ENCODE measurements at places on chromosomes 6 and 20.

- DNase-seq, result no peak
These were observed 259.2 kb downstream of the ADGB start for GRCh38 chr6:146857980-146858347.

DNA sequence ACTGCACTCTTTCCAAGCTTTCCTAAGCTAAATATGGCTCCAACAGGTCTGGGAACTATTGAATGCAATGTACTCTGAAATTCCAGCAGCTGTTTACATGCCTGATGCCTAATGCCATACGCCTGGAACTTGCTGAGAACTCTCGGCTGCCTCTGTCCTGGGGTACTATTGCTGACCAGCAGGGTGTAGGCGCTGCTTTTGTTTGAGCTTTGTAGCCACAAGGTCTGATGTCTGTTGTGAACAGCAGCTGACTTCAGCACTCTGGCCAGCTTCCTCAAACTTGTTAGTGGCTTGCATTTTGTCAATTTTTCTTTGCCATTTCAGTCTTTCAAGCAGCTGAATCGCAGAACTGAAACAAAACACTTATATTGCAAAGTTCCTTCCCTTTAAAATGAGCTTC is 26.7 kb downstream of the SAYSD1 start:
- DNase-seq, result no peak

- DNase-seq, result no peak
These were observed 140.3 kb downstream of the MBOAT1 start for GRCh38 chr6:20071998-20072397.

DNA sequence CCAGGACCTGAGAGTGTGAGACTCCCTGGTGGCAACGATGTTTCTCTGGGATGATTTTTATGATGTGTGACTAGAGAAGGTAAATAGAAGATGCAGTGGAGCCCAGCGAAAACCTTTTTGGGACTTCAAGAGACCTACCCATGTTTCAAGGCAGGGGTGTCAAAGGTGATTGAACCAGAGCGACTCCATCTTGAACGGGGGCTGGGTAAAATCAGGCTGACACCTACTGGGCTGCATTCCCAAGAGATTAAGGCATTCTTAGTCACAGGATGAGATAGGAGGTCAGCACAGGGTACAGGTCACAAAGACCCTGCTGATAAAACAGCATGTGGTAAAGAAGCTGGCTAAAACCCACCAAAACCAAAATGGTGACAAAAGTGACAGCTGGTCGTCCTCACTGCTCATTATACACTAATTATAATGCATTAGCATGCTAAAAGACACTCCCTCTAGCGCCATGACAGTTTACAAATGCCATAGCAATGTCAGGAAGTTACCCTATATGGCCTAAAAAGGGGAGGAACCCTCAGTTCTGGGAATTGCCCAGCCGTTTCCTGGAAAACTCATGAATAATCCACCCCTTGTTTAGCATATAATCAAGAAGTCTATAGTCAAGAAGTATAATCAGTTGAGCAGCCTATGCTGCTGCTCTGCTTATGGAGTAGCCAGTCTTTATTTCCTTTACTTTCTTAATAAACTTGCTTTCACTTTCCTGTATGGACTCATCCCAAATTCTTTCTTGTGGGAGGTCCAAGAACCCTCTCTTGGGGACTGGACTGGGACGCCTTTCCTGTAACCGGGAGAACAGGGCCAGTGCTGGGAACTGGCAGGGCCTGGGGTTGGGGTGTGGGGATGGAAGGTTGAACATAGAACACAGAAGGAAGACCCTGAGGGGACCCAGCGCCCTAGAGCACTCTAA is 526.4 kb downstream of the QKI start:
- DNase-seq, result no peak

- DNase-seq, result no peak
These were observed 217.0 kb downstream of the TBX18 start for GRCh38 chr6:84547341-84547801.

GRCh38 chr6:63923139-63923739 is 287.6 kb downstream of the PHF3 start:
- no peak for DNase-seq

DNA sequence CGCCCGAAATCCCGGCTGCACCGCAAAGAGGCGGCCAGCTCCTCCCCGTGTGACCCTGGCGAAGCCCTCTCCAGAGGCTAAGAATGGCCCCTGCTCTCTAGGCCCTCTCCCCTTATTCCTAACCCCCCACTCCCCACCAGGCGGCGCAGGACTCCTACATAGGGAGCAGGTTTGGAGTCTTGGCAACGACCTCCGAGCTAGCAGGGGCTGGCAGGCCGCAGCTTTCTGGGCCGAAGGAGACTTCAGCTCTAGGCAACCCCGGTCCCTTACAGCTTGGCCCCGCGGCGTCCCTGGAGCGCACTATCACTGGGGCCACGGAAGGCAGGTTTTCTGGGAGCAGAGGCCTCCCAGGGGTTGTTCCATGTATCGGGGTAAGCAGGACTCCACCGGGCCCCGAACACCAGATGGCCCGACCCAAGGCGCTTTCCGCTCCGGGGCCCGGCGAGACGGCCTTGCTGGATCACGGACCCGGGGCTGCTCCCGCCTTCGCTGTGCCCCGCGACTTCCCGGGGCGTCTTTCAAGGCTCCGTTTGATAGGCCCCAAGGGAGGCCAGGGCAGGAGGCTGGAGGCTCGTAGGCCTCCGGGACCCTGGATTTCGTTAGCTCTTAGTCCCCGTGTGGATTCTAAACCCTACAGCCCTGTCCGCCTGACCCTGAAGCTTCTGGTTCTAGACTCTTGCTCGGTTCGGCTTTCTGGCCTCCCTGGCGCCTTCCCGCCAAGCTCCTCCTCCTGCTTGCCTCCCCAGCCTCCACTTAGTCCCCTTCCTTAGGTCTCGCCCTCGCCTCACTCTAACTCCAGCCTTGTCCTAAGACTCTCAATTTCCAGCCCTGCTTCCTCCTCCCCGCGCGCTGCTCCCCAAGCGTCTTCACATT is 1.9 kb downstream of the SLC32A1 start:
- no peak for DNase-seq

- DNase-seq, result no peak
These were observed 32.6 kb upstream of the TBC1D7 start for GRCh38 chr6:13360671-13361540.

GRCh38 chr6:148972481-148972880 is 225.7 kb downstream of the UST start:
- peak; percentile 12 for DNase-seq

GRCh38 chr6:157198425-157199279 is 124.7 kb downstream of the TMEM242 start:
- DNase-seq, result no peak

DNA sequence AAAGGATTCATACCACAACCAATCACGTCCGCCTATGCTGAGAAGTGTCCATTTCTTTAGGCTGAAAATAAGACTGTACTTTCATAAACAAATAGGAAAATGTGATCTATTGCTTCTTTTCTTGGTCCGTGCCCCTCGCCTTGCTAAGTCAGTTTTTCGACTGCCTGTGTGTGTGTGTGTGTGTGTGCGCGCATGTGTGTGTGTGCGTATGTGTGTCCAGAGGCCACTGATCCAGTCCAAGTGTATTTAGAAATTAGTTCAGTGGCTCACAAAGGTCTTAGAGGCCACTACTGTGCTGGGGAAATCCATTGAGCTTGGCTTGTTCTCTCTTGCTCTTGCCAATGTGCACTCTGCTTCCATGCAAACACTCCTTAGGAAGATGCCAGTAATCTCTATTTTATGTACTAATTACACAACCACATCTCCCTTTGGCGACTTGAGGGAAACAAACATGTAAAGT is 50.5 kb downstream of the SLC22A23 start:
- no peak for DNase-seq

GRCh38 chr20:17421493-17421892 is 109.7 kb downstream of the BFSP1 start:
- DNase-seq, result no peak

- no peak for DNase-seq
These were observed 10.4 kb upstream of the TRAF3IP2 start for GRCh38 chr6:111615916-111616612.

DNA sequence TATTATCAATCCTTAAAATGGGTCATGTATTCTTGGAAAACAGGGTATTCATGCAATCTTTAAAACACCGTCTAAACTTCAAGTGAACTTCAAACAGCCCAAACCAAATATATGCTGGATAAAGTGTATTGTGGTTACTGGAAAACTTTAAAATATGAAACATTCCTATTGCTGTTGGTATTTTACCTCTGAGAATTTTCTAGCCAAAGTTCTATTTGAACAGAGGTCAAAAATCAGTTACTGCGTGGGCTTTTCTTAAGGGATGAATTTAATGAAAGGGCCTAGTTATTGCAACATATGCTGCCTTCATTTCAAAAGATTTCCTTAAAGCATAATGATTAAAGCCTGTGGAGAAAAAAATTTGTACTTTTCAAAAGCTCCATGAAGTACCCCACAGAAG is 436.0 kb downstream of the PLCB1 start:
- DNase-seq, result no peak

DNA sequence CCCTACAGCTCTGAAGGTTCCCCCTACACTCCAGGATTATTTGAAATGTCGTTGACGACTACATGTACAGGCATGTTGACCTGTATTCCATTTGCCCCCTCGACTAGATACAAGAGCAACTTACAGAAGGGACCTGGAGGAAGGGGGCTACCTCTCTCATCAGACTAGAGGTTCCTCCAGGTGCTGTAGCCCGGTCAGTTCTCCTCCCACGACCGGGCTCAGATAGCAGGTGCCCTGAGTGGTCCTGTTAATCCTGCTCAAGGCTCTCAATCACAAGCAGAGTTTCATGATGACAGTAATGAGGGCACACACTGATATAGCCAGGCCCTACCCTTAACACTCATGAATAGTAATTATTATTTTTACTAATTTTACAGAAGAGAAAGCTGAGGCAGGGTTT is 36.5 kb downstream of the KCNK5 start:
- DNase-seq, result no peak

GRCh38 chr20:23604306-23604705 is 1.4 kb downstream of the CST9 start:
- no peak for DNase-seq

GRCh38 chr6:158536891-158537798 is 22.7 kb upstream of the TMEM181 start:
- DNase-seq, result no peak

DNA sequence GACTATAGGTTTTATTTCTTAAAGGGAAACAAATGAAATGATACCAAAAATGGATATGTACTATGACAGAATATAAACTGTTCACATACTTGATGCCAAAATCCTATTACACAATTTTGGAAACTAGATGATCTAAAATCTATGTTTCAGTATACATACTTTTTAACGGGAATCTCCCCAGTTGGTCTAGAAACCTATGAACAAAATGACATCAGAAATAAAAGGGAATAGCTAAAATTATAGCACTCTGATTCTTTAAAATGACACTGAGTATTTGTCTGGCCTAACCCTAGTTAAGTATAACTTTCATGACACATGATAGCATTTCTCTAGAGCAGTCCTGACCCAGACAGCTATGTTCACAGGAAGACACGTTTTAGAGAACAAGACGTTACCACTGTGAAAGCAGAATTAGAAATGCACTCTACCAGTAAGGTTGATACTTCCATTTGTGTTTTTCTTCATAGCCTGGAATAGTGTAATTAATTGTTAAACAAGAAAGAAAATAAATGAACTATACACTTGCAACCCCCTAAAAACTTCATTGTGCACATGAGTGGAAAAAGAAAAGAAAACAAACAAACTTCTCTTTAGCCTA is 3.3 kb downstream of the OSER1 start:
- no peak for DNase-seq
